ENCODE measurements at places on chromosomes 12 and 14. TPM values are rescaled to one million over a fixed set of nuclear protein-coding genes. Genes with fewer than 3 reads are reported as not detected.

DNA sequence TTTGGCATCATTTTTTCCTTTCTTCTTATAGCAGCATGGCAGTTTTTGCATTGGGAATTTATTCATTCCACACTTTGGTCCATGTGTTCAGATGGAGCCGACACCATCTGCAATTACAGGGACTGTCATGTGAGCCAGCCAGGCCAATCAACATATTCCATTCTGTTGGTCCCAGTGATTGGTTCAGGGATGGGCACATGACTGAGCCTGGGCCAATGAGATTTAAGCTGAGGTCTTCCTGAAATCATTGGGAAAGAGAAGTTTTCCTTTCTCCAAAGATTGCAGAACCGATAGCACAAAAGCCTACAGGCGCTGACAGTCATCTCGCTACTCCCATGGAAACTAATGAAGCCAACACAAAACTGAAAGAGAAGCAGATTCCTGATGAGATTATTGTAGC, 841.5 kb upstream of the TMEM132C start:
- no peak for DNase-seq

DNA sequence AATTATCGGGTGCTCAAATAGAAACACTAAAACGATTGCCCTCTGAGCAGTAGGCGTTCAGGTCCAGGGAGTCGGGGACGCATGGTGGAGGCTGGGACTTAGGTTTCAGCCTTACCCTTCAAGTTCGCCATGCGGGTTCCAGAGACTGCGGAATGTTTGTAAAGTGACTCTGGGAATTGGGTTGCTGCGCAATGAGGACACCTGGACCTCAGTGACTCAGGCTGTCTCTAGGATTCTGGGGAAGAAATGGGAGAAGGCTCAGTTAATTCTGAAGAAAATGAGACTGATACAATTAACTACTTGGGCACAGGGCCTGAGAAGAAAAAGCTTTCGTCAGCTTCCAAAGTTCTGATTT, 1.1 kb downstream of the LGALS3 start:
- DNase-seq, result no peak

DNA sequence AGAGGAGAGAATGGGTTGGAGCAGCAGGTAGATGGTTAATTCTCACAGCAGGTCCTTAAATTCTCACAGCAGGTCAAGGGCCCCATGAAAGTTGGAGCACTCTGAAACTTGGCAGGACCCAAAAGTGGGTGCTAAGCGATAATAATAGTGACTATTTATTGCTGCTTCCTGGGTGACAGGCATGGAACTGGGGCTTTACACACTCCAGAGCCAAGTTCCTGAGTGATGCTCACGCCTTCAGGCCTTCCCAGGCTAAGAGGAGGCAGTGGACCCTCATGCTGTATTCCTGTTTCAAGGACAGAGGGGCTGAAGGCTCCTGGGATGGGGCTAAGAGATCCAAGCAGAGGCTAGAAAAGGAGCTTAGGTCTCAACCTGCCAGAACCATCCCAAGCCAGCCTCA, 180.9 kb upstream of the VASH1 start:
- no peak for DNase-seq

DNA sequence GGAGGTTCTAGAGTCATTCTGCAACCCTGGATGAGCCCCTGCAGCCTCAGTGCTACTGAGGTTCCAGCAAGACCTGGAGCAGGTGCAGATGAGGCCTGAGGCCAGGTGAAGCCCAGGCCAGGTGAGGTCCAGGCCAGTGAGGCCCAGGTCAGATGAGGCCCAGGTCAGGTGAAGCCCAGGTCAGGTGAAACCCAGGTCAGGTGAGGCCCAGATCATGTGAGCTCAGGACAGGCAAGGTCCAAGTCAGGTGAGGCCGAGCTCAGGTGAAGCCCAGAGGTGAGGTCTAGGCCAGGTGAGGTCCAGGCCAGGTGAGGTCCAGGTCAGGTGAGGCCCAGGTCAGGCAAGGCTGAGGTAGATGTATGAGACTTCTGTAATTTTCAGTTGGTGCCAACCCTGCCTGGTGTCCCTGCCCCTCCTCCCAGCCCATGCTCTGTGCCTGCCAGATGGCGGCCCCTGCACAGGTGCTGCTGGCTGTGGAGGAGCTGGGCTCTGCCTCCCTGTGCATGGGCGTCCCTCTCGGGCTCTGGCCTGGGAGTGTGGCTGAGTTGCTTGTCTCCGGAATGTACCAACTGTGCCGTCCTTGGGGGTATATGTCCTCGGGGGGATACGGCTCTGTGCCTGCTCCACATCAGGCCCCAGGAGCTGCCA, 388.5 kb downstream of the TMEM121 start:
- DNase-seq, result no peak

- no peak for DNase-seq
Measured at GRCh38 chr14:22980672-22981089, 1.7 kb downstream of the AJUBA start.

- DNase-seq, result no peak
Measured at GRCh38 chr14:96799489-96800054, 2.4 kb downstream of the VRK1 start.

- DNase-seq, result no peak
Measured at GRCh38 chr12:132445884-132446632, 43.9 kb upstream of the FBRSL1 start.

- no peak for DNase-seq
Measured at GRCh38 chr12:67986632-67987031, 2.6 kb upstream of the IFNG-AS1 start.

DNA sequence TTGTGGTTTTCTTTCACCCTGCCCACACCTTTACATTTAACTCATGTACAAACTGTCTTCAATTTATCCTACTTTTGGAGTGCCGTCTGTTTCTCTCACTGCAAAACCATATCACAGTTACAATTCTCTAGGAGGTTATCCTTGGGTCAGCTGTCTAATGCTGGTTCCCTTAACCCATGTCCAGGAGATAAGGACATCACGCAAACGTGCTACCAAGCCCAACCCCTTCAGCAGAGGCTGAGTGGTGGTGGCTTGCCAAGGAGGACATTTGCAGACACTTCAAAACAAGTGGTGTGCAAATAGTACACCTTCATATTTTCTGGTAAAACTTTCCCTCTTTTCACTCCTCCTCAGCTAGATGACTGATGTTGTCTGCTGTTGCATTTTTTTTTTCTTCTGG, 167.9 kb downstream of the PAX9 start:
- no peak for DNase-seq

GRCh38 chr12:29751676-29752075, 32.1 kb downstream of the TMTC1 start:
- DNase-seq, result no peak

DNA sequence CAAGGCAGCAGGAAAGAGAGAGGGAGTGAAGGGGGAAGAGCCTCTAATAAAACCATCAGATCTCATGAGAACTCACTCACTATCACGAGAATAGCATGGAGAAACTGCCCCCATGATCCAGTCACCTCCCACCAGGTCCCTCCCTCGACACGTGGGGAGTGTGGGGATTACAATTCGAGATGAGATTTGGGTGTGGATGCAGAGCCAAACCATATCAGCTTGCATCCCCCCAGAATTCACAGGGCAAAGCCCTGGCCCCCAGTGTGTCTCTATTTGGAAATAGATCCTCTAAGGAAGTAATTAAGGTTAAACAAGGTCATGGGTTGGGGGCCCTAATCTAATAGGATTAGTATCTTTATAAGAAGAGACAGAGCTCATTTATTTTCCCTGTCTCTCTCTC, 56.1 kb upstream of the TCL1A start:
- DNase-seq, result no peak

DNA sequence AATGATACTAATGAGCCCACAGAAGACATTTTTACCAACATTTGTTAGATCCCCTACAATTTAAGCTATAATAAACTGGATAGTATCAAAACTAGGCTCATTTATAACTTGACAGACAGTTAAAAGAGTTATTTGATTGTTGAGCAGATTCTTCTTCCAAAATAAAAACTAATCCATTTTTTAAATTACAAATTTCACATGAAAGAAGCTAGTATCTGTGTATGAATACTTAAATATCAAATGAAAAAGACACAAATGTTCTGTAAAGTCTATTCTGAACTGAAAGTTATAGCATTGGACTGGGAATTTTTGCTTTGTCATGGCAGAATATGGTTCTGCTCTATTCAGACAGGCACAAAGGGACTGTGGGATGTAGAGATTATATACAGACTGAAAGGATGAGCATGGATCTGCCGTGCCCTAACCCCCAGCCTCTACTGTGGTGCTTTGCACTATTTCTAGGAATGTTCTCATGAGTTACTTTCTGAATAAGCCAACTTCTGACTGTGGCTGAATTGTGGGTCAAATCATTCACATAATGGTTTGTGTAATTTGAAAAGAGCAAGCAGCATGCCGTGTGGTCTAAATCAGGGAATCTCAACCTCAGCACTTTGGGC, 352.7 kb downstream of the KCNH5 start:
- DNase-seq, result no peak

GRCh38 chr12:64039281-64039871, 182.7 kb downstream of the KICS2 start:
- DNase-seq, result no peak

GRCh38 chr12:70847871-70848270, 72.7 kb downstream of the PTPRR start:
- no peak for DNase-seq

GRCh38 chr14:90647473-90648005, 168.7 kb downstream of the TTC7B start:
- no peak for DNase-seq

- no peak for DNase-seq
Measured at GRCh38 chr14:54889919-54890318, 12.7 kb downstream of the GCH1 start.

- DNase-seq, result no peak
Measured at GRCh38 chr14:100078216-100078803, 13.1 kb downstream of the EVL start.

GRCh38 chr14:81018684-81019083, 63.3 kb downstream of the TSHR start:
- no peak for DNase-seq

DNA sequence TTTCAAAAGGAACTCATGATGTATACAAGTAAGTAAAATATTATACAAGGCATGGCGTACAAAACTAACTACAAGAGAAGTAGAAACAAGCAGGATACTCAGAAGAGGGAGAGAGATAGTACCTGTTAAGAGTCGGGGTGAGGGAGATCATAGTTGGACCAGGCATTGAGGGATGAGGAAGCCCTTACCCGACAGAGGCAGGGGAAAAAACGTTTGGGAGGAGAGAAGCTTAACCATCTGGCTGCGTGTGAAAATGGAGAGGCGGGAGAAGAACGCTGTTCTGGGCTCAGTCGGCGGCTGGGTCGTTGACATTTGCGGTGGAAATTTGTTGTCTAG, 575 bp upstream of the FMNL3 start:
- no peak for DNase-seq

PELI2 gene
- polyA plus RNA-seq, result 5.4 TPM

SYNDIG1L gene
- not detected for polyA plus RNA-seq

DEPDC4 gene
- 1.1 TPM for polyA plus RNA-seq

CD163L1 gene
- polyA plus RNA-seq, result 3.6 TPM

DCAF11 gene
- polyA plus RNA-seq, result 75.1 TPM

RPS6KL1 gene
- polyA plus RNA-seq, result 2.8 TPM

ITGB7 gene
- polyA plus RNA-seq, result 19.9 TPM

CATSPERB gene
- polyA plus RNA-seq, result 1.6 TPM

TXNDC16 gene
- 2.5 TPM for polyA plus RNA-seq

NYNRIN gene
- 0.60 TPM for polyA plus RNA-seq
